ENCODE measurements at places on chromosomes 4 and X. TPM values are rescaled to one million over a fixed set of nuclear protein-coding genes. Genes with fewer than 3 reads are reported as not detected.

- H3K27ac ChIP-seq = no peak overlapping the region
- peaks cover 1% of the 10 kb centered on the region for H3K27me3 ChIP-seq
- H3K4me1 ChIP-seq = no peaks in the 10 kb centered on the region
- DNase-seq = no peak
These were observed 6.9 kb downstream of the PSAPL1 start for GRCh38 chr4:7427831-7428260.

GRCh38 chr4:25913056-25913850 lies 767 bp upstream of the SMIM20 start:
- no peaks in the 10 kb centered on the region for H3K36me3 ChIP-seq
- H3K4me3 ChIP-seq = peak overlapping the region; percentile 87

The ADAM29 gene
- total RNA-seq = not detected

The GPRASP2 gene
- total RNA-seq = 1.2 TPM

- H3K4me3 ChIP-seq = no peak overlapping the region
- DNase-seq = no peak
These were observed 11.5 kb downstream of the STK26 start for GRCh38 chrX:132034648-132035047.

Data from activated CD4-positive, alpha-beta memory T cell treated with anti-CD3 and anti-CD28 coated beads for 36 hours (primary cell).